Glutamatergic neuron (in vitro differentiated cells): ENCODE measurements at places on chromosomes 1 and 21. TPM values are rescaled to one million over a fixed set of nuclear protein-coding genes. Genes with fewer than 3 reads are reported as not detected.

The CFAP74 gene
- not detected for total RNA-seq

The SPRR3 gene
- total RNA-seq = not detected

The TMPRSS3 gene
- total RNA-seq = 0.71 TPM

The PIGP gene
- 17.6 TPM for total RNA-seq

The IFNLR1 gene
- 0.47 TPM for total RNA-seq

The RBM11 gene
- total RNA-seq = 2.7 TPM

The MIXL1 gene
- total RNA-seq = 0.54 TPM
